ENCODE measurements at places on chromosomes 2 and 18.

DNA sequence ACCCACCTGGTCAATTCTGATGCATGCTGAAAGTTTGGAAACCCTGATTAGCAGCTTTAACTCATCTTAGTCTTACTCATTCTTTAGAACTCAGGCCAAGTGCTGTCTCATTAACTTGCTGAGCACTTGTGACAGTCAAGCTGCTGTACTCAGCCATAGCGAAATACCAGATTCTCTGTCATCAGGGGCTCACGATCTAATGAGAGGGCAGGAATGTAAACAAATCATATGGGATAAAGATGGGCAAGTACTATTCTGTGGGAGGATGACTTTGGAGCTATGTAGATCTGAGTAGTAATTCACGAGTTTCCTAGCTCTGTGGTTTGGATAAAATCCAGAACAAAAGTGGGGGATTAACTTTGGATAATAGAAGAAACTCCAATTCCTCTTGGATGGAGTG, 376.6 kb downstream of the HRH4 start:
- no peak for DNase-seq

- no peak for DNase-seq
These were observed 145.1 kb upstream of the ITGB6 start for GRCh38 chr2:160345071-160345764.

GRCh38 chr2:1701556-1702185, 42.6 kb downstream of the PXDN start:
- DNase-seq = no peak

- DNase-seq = no peak
These were observed 462.3 kb upstream of the MEX3C start for GRCh38 chr18:51659781-51660180.

DNA sequence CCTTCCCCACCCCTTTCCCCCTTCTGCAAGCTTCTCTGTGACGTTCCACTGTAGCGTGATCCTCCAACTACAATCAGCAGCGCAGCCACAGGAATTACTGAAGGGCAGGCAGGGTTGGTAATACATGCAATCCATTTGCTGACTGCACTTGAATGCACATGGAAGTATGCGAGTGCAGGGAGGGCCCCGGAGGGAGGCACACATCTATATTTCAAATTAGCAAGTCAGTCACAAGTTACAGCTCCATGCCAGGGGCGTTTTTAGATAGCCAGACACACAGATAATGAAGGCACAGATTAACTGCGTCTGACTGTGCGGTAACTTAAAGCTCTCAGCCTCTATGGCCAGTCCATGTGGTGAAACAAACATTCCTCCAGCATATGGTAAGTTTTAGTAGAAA, 209.2 kb upstream of the GATA6 start:
- DNase-seq = no peak

DNA sequence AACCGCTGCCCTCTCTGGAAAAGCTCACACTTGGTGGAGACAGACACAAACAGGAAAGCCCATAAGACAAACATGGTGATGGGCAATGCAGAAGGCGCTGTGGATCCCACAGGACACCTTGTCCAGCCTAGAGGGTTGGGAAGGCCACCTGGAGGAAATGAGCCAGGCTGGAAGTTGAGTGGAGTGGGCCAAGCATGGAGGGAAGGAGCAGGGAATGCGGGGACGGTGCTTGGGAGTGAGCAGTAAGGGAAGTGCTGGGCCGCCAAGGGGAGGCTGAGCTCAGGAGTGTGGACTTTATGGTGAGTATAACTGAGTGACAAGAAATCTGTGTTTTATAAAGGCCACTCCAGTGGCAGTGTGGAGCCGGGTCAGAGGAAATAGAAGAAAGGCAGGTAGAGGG, 2.8 kb upstream of the GRHL1 start:
- no peak for DNase-seq

DNA sequence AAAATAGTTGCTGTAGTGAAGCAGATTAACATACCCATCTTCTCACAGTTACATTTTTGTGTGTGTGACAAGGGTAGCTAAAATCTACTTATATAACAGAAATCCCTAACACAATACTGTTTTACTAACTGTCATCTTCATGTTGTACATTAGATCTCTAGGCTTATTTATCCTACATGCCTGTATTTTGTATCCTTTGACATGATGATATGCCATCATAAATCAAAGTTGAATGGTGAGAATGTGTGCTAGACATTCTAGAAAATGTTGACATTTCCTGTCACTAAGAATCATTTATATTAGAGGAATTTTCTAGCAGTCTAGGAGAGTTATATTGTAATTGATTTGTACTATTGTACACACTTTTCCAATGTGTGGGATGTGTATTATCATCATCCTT, 21.5 kb upstream of the CALCRL start:
- no peak for DNase-seq

- peak; percentile 20 for DNase-seq
These were observed 289.0 kb upstream of the TFPI start for GRCh38 chr2:187842978-187843847.

GRCh38 chr18:36312806-36313395, 15.4 kb downstream of the FHOD3 start:
- no peak for DNase-seq

GRCh38 chr18:69951182-69951581, 3.5 kb upstream of the CD226 start:
- DNase-seq = no peak

- no peak for DNase-seq
These were observed 27.4 kb upstream of the MRO start for GRCh38 chr18:50847192-50847591.

GRCh38 chr2:45301307-45302277, 292.3 kb upstream of the SIX2 start:
- DNase-seq = peak; percentile 78

- no peak for DNase-seq
These were observed 8.0 kb downstream of the GNLY start for GRCh38 chr2:85702172-85702571.

GRCh38 chr2:180246268-180246667, 239.2 kb upstream of the CWC22 start:
- DNase-seq = no peak

GRCh38 chr2:86461042-86461743, 20.0 kb downstream of the KDM3A start:
- DNase-seq = no peak

GRCh38 chr2:171008550-171009205, 79.6 kb downstream of the GORASP2 start:
- no peak for DNase-seq

DNA sequence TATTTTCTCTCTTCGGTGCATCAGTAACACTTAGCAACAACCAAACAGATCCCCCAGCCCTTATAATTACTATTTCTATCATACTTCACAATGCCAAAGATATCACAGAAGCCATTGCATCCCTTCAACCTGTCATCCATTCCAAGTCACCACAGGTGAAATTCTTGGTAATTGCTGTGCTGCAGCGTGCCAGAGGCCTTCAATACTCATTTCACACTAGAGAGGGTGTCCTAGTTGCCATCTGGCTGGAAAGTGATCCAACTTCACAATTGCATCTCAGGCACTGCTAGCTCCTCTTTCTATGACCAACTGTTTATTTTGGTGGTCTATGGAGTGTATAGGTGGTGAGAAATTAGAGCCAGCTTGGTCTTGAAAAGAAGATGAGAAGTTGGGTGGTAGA, 131.2 kb downstream of the NUP35 start:
- DNase-seq = no peak

DNA sequence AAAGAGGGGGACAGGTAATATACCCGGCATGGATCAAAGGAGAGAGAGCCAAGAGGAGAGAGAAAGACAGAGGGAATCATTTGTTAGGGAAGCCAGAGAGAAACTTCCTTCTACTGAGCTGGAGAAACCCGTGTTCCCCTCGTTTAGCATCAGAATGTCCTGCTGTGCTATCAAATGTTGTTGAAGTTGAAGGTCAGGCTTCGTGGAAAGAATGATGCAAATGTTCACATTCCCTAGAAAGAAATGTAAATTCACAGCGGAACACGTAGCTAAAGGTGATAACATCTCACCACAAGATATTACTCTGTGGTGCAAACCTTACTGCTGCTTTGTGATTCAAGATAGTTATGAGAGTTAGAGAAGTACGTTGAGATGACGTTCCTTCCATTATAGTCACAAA, 258.1 kb downstream of the LNPK start:
- no peak for DNase-seq

- DNase-seq = no peak
These were observed 12.7 kb upstream of the SMARCAL1 start for GRCh38 chr2:216399621-216400020.

GRCh38 chr2:160920061-160920460, 240.2 kb upstream of the TANK start:
- DNase-seq = no peak

- no peak for DNase-seq
These were observed 584.8 kb downstream of the TSN start for GRCh38 chr2:122340246-122340645.

- DNase-seq = no peak
These were observed 2.1 kb upstream of the ZBTB14 start for GRCh38 chr18:5297597-5297996.

- DNase-seq = no peak
These were observed 32.8 kb downstream of the ZNF892 start for GRCh38 chr2:95240091-95240490.

DNA sequence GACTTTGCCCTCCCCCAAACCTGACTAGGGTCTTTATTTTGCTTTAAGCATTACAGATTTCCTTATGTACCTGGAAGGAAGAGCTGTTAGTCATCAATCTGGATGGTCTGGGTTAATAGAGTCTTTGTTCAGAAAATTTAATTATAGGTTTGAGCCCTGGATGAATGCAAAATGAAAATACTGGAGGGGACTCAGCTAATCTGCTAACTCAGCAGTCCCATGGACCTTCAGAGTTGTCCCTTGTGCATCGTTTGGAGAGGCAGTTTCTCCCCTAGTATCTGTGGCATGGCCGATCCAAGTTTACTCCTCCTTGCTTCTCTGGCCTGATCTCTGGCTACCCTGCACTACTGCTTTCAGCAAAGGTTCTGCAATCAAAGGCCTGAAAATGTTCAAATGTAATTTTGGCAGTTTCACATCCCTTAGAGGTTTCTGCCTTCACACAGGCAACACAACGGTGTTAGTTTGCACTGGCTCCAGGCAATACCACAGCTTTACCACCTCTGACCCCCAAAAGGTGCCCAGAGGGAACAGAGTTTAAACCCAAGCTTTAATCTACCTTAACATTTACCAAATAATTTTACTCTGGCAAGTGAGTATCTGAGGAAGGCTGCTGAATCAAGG, 134.3 kb downstream of the THADA start:
- no peak for DNase-seq

DNA sequence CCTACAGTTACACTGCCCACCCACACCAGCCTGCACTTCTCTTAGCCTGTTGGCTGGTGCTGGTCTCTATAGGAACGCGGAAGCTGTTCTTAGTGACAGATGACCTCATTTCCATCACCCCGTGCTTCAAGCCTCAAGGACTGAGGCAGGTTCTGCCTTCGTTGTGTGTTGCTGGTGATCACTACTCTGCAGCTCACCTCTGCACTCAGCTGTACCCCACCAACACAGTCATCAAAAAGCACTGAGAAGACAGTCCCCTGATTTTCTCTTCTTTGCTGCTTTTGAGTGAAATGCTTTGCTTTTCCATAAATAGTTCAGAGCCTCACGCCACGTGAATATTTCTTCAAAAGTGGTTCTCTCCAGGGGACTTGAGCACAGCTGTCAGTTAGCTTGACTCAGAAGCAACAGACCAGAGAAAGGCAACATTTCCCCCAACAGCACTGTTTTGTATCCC, 225.7 kb upstream of the CCDC150 start:
- no peak for DNase-seq

- DNase-seq = no peak
These were observed 349.8 kb downstream of the TNS1 start for GRCh38 chr2:217652761-217653639.

- DNase-seq = no peak
These were observed 221.9 kb downstream of the ZNF407 start for GRCh38 chr18:74819433-74820059.

GRCh38 chr2:70807102-70807827, 13.1 kb downstream of the CLEC4F start:
- no peak for DNase-seq

GRCh38 chr2:46351750-46352138, 54.5 kb downstream of the EPAS1 start:
- DNase-seq = no peak

GRCh38 chr2:12796657-12797056, 79.9 kb downstream of the TRIB2 start:
- no peak for DNase-seq

Measured in NCI-H2029 (cell line).